Omental fat pad (tissue), 4 donors: ENCODE measurements at places on chromosomes 11 and 22.

DNA sequence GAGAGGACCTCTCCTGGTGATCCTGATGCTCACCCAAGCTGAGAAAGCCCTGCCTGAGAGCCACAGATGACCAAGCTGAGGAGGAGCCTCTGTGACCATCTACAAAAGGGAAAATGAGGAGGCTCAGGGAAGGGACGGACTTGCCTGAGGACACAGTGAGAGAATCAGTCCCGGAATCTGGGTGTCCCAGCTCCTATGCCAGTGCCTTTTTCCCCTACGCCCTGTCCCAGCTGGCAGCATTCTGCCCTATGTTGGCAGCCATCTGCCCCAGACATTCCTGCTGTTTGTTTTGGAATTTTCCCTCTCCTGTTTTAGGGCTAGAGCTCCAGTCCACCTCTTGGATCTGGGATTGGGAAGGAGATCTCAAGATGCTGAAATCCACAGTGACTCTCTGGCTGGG is 54.6 kb downstream of the C11orf58 start:
- no peak for DNase-seq

DNA sequence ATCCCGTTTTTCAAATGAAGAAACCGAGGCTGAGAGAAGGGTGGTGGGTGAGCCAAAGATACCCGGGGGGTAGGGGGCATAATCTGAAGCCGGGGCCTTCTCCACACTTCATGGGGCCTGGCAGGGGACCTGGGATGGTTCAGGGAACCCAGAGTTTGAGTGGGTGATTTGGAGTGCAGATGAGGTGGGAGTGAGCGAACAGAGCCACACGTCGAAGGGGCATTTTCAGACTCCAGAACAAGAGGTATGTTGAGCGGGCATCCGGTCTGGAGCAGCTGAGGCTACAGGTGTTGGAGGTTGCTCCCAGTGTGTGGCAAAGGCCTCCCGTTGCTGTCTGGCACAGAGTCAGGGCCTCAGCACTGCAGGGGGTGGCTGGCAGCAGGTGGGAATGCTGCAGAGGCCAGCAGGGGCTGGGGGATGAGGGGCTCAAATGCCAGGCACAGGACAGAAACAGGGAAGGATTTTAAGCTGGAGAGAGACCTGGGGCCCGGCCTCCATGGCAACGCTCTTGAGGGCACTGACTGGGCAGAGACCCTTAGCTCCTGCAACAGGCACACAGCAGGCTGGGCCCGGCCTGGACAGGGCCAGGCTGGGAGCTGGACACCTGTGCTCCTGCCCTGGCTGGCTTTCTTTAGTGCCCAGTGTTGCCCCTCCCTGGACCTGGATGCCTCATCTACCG is 46.2 kb downstream of the WNT11 start:
- DNase-seq = no peak

- no peak for DNase-seq
Observed at GRCh38 chr22:25395915-25396314, 168.6 kb upstream of the GRK3 start.

DNA sequence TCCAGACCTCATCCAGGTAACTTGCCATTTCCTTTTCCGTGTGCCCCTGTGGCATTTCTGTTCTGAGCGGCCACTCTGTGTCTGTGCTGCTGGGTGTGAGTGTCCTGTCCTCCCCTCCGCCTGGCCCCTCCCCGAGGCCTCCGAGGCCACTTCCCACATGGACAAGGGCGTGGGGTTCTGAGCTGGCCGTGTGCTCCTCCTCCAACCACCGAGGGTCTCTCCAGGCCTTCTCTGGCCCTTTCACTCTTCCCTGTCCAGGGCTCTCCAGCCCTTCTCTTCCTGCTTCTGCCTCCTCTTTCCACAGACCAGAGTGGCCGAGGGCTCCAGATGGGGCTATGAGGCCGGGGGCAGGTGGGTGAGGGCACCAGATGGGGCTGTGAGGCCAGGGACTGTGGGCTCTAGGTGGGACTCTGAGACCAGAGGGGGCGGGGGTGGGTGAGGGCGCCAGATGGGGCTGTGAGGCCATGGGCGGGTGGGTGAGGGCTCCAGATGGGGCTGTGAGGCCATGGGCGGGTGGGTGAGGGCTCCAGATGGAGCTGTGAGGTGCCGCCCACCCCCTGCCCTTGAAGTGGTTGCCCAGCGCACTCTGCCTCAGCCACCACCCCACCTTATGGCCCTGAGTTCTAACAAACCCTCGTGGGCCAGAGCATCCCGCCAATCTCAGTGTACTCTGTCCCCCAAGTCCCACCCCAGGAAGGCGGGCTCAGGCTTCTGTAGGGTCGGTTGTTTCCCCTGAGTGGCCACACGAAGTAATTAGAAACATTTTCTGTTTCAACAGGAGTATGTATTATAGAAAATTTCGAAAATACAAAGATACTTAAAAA is 24.1 kb downstream of the PTDSS2 start:
- DNase-seq = no peak

DNA sequence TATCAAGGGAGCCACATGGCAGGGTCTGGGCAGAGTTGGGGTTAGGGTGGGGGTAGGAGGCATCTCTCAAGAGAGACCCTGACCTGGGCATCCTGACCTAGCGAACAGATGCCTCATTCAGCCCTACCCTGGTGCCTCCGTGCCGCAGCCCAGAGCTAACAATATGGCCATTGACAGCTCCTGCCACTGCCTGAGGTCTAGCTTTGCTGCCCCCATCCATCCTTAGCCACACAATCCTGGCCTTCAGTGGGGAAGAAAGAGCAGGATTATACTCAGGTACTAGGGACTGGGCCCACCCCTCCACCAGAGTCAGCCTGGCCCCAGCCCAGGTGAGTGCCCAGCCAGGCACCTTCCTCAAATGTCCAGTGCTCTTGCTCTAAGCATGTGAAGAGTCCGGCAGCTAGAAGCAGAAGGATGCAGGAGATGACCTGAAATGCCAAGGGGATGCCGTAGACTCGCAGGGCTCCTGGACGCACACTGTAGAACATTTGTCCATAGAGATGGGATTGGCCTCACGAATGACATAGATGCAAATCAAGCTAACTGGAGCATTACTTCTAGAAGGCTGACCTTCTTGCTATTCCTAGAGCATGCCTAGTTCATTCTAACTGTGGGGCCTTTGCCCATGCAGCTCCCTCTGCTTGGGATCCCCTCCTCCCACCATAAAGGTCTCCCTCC is 13.3 kb upstream of the SERPINH1 start:
- DNase-seq = no peak

GRCh38 chr11:69841859-69842698 is 22.9 kb upstream of the FGF3 start:
- DNase-seq = peak; percentile 15

DNA sequence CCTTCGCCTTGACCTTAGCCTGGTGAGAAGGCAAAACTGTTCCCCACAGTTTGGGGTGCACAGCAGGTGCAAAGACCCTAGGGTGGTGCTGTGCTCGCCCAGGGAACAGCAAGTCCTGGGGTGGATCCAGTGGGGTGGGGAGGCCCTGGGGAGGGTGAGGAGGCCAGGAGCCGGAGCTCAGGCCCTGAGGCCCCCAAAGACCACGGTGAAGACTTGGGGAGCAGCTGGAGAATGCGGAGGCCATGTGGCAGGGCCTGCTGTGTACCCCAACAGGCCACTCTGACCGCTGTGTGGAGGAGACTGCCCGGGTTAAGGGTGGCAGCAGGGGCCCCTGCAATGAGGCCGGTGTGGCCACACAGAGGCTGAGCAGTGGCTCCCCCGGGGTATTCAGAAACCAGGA is 101.1 kb upstream of the RTL6 start:
- DNase-seq = no peak

- no peak for DNase-seq
Observed at GRCh38 chr11:64208086-64208795, 1.7 kb downstream of the FERMT3 start.

DNA sequence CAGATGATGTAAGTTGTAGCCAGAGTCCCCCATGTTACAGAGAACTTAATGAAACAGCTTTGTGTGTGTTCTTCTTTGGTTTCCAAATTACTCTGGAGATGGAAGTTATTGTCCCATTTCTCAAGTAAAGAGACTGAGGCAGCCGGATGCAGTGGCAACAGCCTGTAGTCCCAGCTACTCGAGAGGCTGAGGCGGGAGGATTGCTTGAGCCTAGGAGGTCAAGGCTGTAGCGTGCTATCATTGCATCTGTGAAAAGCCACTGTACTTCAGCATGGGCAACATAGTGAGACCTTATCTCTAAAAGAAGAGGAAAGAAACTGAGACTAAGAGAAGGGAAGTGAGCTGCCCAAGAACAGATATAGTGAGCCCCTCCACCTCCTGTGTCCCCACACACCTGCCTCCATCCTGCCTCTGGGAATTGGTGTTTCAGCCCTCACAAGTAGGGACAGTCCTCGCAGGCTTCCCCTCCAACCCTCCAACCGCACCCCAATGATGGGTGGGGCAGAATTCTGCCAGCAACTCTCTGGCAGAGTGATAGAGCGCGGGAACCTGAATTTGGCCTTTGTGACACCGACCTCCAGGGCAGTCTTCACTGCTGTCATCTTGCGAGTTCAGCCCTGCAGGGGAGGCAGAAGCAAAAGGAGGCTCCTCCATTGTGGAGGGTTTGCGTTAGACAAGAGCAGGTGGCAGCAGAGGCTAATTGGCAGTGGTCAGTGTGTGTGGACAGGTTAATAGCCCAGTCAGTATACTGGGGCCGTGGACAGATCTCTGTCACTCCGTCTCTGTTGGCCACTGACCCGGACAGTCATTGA is 1.6 kb downstream of the PDXP start:
- no peak for DNase-seq
